ENCODE measurements at places on chromosomes 4 and X.
A peak's percentile ranks its signal among the peaks of the same experiment; 100 is the strongest.

DNA sequence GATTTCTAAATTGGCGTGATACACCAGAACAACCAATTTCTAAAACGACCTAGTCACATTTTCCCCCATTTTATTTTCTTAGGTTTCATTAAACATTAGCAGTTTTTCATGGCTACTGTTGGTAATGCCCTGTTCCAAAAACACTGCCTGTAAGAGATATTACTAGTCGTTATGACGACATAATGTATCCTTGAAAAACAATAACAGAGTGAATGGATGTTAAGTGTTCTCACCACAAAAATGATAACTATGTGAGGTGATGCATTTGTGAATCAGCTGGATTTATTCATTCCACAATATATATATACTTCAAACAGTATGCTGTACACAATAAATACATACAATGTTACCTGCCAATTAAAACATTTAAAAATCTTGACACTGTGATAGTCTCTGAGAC is 1147.6 kb upstream of the PCDH10 start:
- DNase-seq: peak; percentile 70

DNA sequence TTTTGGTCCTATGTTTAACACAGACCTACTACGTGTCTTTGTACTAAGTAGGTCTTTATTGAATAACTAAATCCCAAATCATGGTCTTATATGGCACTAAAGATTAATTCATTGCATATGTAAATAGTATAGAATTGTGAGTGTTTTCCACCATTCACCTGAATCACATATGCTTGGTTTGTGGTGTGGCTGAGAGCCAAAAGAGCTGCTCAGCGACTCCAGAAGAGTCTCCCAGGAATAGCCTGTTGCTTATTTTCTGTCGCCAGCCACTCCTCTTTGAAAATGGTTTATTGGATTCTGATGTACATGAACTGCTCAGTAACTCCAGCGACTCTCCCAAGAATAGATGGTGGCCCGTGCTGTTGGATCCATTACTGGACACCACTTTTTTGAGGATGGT is 184.5 kb downstream of the CLCN4 start:
- no peak for DNase-seq

- DNase-seq: peak; percentile 58
Measured at GRCh38 chr4:187176261-187176910, 452.7 kb upstream of the FAT1 start.

DNA sequence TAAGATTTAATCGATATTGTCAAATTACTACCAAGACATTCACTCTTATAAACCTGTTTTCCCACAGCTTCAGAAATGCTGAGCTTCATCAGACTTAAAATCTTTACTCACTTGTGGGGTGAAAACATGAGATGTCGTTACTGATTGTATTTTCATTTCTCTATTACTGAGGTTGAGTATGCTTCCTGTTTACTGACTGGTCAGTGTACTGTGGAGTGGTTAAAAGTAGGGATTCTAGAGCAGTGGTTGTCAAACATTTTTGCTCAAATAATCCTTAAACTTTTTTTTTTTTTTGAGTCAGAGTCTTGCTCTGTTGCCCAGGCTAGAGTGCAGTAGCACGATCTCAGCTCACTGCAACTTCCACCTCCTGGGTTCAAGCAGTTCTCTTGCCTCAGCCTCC is 50.3 kb downstream of the NSUN7 start:
- DNase-seq: no peak

GRCh38 chr4:168496834-168497233 is at the start of gene PALLD:
TSS of gene PALLD (plus strand) at chr4:168497052.
- peak; percentile 75 for DNase-seq

GRCh38 chr4:184383497-184384055 is 90.8 kb downstream of the IRF2 start:
- peak; percentile 97 for DNase-seq

DNA sequence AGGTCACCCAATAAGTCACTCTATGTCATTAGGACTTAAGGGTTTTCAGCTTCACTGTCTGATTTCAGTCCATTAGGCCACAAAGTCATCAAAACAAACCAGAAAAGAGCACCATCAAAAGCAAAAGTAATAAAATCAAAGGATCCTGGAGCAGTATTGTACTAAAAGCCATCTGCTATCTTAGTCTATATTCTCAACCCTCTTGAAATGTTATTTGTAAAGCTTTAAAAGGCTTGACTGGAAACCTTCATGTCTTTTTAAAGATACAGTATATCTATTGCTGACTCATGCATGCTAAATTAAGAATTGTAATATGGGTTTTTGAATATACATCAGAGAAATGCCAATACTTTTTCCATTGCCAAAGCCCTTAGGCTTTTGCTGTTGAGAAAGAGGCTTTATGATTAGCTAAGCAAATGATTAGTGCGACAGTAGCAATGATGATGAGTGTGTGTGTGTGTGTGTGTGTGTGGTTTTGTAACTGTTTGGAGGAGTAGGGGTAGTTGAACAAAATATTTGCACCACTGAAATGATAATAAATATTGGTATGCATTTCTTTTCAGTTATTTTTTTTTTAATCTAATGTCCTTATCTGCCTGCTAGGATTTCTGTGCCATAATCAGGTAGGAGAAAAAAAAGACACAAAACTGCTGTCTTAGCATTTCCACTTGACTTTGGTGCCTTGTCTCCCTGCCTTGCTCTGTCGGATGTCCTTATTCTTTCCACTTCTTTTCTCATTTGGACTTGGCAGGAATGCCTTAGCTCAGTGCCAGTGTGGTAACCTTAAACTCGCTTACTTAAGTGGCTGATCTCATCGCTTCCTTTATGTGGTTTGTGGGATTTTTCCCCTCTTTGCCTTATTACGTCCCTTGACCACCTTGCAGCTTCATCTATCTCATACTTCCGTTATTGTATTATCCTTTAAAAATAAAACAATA is 119.7 kb downstream of the PCDH7 start:
- DNase-seq: peak; percentile 98

- no peak for DNase-seq
Measured at GRCh38 chr4:183443655-183444213, 702 bp upstream of the CDKN2AIP start.

GRCh38 chrX:1190596-1191145 is 21.8 kb downstream of the CRLF2 start:
- DNase-seq: no peak

GRCh38 chr4:74262522-74262921 is 45.7 kb upstream of the EPGN start:
- no peak for DNase-seq

- DNase-seq: peak; percentile 84
Measured at GRCh38 chr4:78644744-78645330, 93.3 kb downstream of the ANXA3 start.

DNA sequence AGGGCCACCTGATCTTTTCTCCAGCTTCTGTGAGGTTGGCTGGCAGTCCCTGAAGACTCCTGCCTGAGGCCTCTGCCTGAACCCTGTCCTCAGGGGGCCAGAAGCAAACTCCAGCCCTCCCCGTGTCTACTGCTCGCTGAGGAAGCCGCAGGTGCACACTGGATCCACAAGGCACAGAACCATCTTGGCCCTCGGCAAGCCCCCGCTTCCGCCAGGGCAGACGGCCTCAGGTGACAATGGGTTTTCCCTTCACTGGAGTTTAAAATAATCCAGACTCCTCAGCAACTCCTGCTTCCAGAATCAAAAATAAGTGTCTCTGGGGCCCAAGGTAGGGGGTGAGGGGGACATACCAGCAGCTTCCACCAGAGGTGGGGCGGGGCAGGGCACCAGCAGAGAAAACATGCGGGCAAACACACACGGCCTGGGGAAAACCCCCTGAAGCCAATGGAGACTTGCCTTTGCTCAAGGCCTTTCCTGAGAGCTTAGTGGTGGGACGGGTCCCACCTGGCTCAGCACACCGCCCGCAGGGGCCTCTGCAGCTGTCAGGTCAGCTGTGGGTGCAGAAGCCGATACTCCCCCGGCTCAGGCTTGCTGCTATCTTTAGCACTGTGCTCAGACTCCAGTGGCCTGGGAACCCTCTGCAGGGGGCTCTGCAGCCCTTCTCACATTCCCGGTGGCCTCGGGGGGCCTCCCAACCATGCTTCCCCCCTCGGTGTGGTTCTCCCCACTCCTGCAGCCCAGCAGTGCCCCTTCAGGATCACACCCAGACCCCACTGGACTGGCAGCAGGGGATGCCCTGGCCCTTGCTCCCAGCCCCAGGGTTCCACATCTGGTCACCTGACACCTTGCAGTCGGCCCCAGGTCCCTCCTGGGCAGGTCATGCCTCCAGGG is 1.9 kb downstream of the MYL5 start:
- DNase-seq: no peak

DNA sequence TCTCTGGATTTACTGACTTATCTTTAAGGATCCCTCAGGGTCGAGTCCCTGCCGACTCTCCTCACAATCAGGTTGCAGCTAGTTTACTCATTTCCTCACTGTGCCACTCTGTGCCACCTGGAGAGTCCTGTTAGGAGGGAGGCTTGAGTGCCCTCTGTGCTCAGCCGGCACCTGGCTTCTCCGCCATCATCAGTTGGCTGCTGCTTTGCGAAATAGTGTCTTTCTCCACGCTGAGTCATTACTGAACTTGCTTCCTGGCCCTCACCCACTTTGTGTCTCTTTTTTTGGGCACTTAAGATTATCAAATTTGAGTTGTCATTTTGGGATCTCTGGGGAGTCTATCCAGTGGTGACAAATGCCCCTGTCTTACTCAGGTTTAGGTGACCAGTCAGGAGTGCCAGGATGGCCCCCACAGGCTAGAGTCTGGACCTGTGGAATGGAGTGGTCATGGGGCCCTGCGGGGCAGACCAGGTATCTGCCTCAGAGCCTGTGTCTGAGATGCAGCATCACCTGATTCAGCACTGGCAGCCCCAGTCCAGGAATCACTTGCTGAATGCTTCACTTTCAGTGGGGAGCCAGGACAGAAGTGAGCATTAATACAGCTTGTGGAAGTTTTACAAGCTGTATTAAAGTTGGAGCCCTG is 37.7 kb downstream of the JADE1 start:
- DNase-seq: no peak

DNA sequence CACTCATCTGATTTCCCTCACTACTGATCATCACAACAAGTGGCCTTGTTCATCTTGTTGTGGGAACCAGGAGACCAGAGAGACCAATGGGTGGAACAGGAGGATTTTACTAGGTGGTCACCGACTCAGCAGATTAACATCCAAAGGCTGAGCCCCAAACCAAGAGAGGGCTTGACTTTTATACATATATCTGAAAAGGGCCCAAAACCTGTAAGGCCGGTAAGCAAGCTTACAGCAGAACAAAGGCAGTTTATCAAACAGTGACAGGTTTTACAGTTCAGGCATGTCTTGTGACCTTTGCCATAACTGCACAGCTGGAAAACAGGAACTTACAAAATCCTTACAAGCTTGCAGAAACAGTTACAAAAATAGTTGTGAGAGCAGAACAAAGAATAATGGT is 195.9 kb downstream of the OR13H1 start:
- DNase-seq: no peak

DNA sequence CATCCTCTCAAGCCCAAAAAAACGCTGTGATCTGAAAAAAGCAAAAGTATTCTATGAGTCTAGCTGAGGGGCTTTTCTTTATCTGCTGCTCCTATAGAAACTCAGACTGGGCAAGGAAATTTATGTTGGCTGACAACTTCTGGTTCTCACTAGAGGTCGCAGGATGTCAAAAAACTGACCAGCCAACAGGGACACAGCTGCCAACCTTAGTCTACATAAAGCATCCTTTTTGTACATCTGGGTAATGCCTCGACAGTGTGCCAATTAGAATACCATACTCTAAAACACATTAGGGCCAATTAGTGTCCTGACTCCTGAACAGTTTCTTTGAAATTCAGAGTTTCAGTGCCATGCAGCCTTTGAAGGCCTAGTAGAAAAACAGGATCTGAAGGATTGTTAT is 8.8 kb upstream of the TLL1 start:
- no peak for DNase-seq

DNA sequence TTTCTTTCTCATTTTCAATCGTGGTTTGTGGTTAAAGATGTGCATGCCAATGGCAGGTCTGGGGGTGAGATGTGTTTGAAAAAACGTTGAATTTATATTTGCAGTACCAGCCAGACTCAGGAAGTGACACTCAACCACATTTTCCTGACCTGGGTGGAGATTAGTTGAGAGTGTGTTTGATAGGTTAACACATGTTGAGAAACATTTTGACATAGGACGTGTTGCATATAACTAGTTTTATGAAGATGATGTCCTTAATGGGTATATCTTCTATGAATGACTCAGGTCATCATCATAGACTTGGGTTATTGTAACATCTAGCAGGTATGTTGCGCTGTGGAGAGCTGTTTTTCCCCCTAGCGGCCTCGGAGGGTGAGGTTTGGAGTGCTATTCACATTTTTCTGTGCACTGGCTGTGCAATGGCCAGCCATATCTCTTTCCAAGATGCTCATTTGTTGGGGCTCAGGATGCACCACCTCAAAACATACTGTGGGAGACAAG is 21.7 kb upstream of the CD38 start:
- DNase-seq: peak; percentile 72

DNA sequence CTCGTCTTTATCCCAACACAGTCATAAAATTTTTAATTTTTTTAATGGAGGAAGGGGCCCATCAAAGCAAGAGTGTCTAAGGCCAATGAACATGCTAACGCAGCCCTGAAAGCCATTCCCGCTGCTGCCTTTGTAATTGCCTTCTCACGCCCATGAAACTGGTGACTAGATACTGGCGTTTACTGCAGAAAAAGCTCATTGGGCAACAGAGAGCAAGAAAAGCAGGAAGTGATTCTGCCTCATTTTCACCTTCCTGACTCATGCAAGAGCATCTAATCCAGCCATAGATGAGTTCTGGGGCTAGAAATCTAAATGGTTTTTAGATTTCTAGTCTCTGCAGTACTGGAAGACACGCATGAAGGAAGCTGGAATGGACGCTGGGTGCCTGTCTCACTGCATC is 72.5 kb downstream of the ANXA3 start:
- DNase-seq: no peak

- no peak for DNase-seq
Measured at GRCh38 chrX:132639446-132639845, 150.6 kb upstream of the MBNL3 start.

All from fibroblast of lung (primary cell).